ENCODE measurements at places on chromosomes 13 and 19.
A peak's percentile ranks its signal among the peaks of the same experiment; 100 is the strongest.

DNA sequence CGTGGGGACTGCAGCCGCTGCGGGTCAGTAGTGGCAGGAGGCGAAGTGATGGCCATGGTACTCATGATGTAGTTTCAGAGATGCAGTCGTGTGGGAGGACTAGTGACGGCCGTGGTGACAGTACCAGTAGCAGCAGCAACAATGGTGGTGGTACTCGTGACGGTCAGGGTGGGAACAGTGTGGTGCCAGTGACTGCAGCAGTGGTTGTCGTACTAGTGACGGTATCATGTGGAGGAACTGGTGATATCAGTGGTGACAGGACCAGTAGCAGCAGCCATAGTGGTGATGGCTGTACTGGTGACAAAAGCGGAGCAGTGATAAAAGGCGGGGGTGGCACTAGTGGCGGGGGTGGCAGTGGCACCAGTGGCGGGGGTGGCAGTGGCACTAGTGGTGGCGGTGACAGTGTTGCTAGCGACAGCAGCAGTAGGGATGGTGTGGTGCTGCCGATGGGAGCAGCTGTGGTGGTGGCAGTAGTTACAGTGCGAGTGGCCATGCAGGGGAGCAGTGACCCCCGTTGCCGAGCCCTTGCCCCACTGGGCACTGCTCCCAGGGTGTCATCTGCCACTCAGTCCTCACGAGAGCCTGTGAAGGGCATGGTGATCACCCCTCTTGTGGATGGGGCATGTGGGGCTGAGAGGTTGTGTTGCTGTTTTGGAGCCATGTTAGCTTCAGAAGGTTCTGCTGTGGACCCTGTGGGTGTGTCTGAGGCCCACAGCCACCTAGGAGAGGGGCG lies 22.7 kb downstream of the ADPRHL1 start:
- DNase-seq, result no peak

DNA sequence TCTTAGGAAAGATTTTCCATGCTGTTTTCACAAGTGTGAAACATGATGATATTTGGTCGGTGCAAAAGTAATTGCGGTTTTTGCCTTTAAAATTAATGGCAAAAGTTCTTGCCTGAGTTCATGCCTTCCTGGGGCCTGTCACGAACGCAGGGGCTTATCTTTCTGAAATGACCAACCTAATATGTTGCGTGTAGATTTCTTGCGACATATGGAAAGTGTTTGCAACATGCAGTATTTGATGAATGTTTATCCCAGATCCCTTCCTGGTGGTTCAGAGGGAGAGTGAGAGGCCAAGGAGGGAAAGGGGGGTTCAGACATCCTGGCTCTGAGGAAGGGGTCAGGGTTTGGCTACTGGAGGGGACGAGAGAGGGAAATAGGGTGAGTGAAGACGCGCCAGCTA lies 72.0 kb downstream of the TEX29 start:
- no peak for DNase-seq

DNA sequence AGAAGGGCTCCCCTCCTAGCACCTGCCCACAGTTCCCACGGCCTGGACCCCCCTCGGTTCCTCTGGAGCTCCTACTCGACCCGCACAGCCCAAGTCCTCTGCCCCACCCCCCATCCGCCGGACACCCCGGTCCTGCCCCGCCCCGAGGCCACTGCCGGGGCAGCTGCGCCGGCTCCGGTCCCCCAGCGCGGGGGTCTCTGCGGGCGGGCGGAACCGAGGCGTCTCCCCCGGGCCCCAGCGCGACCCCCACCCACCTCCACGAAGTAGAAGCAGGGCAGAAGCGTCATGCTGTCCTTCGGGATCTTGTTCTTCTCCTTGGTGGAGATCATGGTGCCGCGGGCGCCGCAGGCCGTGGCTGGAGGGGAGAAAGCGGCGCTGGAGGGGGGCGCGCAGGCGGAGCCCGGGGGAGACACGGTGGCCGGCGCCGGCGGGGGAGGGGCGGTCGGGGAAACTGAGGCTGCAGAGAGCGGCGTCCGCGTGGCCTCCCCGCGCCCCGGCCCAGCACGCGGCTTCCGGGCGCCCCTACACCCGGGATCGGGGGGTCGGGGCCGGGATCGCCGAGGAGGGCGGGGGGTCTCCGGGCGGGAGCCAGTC lies 427 bp downstream of the PLPPR3 start:
- no peak for DNase-seq

DNA sequence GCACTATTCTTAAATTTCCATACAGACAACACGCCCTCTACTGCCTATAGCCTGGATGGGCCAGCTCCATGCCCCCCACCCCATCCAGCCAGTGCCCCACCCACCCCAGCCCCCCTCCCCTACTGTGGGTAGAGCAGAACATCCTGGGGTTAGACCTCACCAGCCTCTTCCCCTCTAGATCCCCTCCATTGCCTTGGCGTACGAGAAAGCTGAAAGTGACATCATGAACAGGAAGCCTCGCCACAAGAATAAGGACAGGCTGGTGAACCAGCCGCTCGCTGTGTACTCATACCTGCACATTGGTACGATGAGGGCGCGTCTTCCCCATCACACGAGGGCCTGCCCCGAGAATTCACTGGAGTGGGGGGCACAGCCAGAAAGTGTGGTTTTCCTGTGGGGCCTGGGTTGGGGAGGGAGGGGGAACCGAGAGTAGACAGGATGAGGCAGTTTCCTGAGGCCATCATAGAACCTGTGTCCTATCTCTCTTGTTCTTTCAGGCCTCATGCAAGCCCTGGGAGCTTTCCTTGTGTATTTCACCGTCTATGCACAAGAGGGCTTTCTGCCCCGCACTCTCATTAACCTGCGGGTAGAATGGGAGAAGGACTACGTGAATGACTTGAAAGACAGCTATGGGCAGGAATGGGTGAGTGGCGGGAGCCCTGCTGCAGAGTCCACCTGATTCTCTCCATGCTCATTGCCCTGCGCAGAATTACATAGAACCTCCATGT lies 29.1 kb downstream of the ATP12A start:
- DNase-seq, result peak; percentile 68

- DNase-seq, result no peak
Observed at GRCh38 chr19:12596485-12596884, 14.1 kb downstream of the ZNF490 start.

- DNase-seq, result no peak
Observed at GRCh38 chr13:27023385-27024073, 148.1 kb downstream of the USP12 start.

GRCh38 chr19:4474514-4475022 lies 2.5 kb downstream of the HDGFL2 start:
- peak; percentile 44 for DNase-seq

- DNase-seq, result no peak
Observed at GRCh38 chr13:66612983-66613382, 617.2 kb downstream of the PCDH9 start.

DNA sequence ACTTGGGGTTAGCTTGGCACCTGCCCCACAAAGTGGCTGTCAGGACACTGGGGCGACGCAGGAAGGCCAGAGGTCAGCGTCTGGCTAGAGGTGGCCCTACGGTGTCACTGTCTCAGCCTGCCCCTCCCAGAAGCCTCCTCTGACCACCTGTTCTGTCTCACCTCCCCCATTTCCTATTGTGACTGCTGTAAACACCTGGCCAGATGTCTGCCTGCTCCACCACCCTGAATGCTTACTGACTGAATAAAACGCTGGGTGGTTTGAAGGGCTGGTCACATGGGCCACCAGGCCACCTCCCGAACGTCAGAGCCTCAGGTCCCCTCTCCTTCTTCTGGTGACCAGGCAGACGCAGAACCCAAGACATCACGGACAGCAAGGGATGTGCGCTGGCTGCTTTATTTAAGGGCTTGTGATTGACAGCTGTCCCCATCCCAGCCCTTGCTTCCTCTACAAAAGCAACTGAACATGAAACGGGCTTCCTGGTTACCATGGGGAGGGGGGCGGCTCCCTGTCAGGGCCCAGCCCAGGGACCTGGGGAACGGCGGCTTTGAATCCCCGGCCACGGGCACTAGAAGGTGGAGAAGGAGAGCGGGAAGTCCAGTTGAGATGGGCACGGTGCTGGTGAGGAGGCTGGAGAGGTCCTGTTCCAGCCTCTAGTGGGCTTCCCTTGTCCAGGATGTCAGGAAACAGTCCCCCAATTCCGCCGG lies 6.2 kb downstream of the ELOF1 start:
- DNase-seq, result no peak

DNA sequence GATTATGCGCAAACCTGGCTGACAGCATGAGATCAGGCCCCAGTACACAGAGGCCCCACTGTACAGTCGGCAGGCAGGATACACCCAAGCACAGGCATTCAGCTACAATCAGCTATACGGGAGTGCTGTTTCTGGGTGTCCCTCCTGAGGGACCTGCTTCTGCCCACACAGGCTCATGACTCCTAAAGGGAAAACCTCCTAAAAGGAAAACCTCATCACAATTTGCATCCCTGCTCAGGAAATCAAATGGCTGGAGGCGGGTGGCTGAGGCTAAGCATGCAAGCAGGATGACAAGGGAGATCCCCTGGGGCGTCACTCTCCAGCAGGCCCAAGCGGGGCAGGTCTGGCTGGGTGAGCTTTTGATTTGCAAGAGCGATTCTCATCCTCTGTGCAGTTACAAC lies 99.8 kb downstream of the CRYL1 start:
- peak; percentile 41 for DNase-seq

DNA sequence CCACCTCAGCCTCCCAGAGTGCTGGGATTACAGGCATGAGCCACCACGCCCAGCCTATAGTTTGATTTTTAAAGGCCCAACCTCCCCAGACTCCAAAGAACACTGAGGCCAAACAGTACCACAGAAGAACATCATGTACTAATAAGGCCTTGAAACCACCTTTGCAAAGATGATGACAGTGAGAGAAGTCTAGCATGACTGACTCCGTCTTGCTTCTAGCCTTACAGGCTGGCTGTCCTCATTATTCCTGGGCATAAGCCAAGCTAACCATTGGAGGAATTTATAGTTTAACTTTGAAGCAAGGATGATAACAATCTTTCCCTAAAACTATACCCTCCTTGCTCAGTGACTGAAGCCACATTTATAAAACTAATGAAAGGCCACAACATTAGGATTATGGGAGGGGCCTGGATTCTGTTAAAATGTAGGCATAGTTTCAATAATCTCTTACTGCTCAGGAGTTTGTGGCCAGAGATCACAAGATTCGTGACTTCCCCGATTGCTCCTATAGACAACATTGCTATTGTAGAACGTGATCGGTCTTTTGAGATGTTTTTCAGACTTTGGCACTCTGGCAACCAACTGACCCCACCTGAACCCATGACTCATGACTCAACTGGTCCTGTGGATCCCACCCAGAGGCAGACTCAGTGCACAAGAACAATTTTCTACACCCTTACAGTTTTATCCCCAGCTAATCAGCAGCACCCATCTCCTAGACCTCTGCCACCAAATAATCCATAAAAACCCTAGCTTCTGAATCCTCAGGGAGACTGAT lies 17.6 kb downstream of the GPR42 start:
- no peak for DNase-seq

- no peak for DNase-seq
Observed at GRCh38 chr13:66546534-66547379, 683.4 kb downstream of the PCDH9 start.

DNA sequence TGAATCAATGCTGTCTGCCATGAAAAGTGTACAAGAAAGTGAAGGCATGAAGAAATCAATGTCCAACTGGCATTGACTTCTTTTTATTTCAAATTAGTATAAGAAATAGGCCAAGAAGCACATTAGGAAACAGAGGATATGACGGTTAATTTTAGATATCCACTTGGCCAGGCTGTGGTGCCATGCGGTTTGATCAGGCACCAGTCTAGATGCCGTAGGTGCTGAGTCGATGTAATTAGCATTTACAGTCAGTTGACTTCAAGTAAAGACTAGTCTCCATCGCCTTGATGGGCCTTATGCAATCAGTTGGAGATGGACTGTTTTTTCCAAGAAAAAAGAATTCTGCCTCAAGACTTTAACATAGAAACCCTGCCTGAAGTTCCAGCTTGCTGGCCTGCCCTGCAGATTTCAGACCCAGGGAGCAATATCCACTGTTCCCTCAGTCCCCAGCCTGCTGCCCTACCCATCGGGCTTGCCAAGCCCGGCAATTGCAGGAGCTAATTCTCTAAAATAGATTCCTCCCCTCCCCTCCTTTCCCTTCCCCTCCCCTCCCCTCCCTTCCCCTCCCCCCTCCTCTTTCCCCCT lies 120.5 kb upstream of the PEG3 start:
- no peak for DNase-seq

DNA sequence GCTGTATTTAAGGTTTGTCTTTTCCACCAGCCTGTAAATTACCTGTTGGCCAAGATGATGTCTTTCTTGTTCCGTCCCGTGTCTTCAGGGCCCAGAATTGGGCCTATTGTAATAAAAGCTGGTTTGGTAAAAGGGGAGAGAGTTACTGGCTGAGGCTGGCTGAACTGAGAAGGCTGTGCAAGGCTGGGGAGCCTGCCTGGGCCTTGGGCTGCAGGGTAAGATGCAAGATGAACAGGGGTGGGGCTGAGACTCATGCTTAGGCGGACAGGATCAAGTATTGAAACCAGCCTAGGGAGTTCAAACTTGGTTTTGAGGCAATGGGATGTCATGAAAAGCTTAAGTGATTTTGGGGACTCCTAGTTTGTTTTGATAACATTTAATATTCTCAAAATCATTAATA lies 142.3 kb downstream of the PCCA start:
- no peak for DNase-seq

- DNase-seq, result no peak
Observed at GRCh38 chr13:73913751-73914518, 220.3 kb downstream of the KLF12 start.

GRCh38 chr13:29688193-29688592 lies 92.7 kb upstream of the SLC7A1 start:
- DNase-seq, result no peak

DNA sequence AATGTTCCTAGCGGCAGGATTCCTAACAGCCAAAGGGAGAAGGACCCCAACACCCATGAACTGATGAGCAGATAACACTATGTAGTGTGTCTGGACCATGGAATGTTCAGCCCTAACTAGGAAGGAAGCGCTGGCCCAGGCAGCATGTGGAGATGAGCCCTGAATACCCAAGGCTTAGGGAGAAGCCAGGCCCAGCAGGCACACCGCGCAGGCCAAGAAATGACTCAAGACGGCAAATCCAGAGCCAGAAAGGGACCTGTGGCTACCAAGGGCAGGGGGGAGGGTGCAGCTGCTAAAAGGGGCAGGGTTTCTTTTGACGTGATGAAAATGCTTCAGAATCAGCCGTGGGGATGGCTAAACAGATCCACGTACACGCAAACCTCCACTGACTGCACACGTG lies 20.7 kb upstream of the TINCR start:
- DNase-seq, result no peak

DNA sequence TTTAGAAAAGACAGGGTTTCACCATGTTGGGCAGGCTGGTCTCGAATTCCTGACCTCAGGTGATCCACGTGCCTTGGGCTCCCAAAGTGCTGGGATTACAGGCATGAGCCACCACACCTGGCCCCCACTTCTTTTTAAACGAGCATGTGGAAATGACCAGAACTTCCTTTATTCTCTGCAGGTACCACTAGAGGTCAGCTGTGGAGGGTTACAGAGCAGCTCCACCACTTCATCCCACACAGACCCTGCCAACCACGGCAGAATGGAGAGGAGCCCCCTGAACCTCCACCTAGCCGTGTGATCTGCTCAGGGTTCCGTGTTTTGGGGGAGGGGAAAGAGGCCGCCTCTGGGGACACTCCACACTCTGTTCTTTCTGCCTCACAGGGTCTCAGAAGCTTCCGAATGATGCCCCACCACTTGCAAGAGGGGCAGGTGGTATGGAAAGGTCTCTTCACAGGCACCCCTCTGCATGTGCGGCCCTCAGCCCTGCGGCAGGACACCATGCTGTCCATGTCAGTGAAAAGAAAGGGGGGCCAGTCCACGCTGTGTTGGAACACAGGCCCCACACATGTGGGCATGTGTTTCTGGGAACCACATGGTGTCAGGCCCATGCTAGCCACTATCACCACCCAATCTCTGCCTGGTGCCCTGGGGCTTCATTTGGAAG lies 465.0 kb downstream of the TSHZ3 start:
- no peak for DNase-seq

- DNase-seq, result no peak
Observed at GRCh38 chr19:14762111-14762510, 16.2 kb downstream of the ADGRE2 start.

Measured in stimulated activated naive CD8-positive, alpha-beta T cell treated with anti-CD3 and anti-CD28 coated beads, Interleukin-15, Interleukin-2, amounts not matched to agents 100 U/mL and 50 U/mL, for 24 hours (primary cell).